ENCODE measurements at places on chromosomes 5 and 9.

GRCh38 chr5:170338933-170339779 lies 41.6 kb upstream of the LCP2 start:
- peak; percentile 58 for DNase-seq

- DNase-seq = no peak
Observed at GRCh38 chr5:83917261-83917908, 196.7 kb upstream of the HAPLN1 start.

GRCh38 chr9:14608540-14608939 lies 84.7 kb downstream of the ZDHHC21 start:
- no peak for DNase-seq

DNA sequence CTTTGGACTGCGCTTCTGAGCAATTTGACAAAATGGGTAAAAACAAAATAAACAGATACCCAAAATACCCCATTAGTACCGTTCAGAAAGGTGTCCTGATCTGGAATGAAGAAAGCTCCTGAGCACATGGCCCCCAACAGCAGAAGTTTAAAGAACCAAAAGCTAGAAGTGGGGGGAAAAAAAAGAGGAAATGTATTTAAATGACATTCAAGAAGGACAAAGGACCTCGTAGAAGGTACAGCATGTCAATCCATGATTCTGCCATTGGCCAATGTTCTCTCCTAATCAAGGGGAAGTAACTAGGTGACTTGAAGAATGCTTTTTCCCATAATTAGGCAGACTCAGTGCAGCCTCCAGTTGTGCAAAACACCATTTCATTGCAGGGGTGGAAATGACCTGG lies 78.6 kb downstream of the SERINC5 start:
- no peak for DNase-seq

DNA sequence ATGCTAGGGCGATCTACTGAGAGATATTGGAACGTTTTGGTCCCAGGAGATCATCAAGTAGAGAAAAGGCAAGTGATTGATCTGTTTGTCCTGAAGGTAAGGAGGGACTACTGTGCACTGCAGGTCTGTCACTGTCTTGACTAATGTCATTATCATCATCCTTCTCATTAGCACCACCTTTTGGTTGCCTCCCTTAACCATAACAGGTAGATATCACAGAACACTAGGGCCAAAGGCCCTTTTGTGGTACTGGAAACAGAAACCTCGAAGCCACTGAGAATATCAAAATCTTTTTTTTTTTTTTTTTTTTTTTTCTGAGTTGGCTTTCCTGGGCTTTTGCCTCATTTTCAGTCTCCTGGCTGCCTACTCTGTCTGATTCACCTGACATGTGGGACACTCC lies 134.0 kb downstream of the KCTD16 start:
- no peak for DNase-seq

All from stimulated activated CD4-positive, alpha-beta T cell treated with anti-CD3 and anti-CD28 coated beads, Interleukin-12 subunit alpha, Interleukin-12 subunit beta, amount 100 ng/mL, for 4 hours (primary cell).